ENCODE measurements at places on chromosomes 4 and X.

- no peak for DNase-seq
Measured at GRCh38 chr4:96955226-96955625, 1115.3 kb downstream of the PDHA2 start.

- DNase-seq, result peak; percentile 6
Measured at GRCh38 chrX:110003167-110004156, 548 bp downstream of the TMEM164 start.

DNA sequence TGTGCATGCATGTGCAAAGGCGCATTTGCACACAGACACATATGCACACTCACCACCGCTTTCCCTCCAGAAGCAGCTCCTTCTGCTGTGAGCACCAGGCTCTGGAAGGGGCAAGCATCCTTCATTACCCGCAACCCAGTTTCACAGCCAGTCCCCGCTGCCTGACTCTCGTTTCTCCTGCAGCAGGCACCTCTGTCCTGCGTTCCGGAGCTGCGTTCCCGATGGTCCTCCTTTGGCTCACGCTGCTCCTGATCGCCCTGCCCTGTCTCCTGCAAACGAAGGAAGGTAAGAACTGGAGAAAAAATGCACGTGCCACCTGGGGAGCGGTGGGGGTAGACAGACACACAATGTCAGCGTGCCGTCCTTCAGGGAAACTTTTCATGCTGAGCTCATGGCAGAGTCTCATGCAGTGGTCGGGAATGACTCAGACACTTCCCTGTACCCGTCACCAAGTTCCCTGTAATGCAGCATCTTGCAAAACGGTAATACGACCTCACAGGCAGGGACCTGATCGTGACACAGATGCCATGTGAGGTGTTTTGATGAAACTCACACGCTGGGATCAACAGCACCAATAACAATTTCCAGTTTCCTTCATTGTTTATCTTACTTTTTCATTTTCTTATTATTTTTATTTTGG, 5.1 kb downstream of the IL3RA start:
- DNase-seq, result no peak

DNA sequence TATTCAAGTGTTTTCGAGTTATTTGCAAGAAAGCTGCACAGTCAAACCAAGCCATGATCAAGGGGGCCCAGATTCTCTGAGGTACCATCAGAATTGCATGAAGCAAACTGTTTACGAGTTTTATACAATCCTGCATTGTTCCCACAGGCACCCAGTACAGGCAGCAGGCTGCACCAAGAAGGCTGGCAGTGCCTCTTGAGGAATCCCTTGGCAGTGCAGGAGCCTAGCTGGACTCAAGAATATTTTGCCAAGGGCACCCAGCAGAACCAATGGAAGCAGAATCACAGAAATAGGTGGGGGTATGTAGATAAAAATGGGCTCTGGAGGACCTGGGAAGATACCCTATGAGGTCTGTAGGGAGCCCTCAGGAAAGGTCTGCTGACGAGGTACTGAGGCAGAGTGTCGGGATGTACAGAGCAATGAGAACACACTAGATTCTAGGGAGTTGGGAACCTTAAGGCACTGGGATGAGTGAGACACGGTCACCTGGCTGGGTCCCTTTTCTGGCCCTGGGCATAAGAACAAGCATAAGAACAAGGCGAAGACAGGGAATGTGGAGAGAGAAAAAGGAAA, 2.5 kb upstream of the PLP1 start:
- DNase-seq, result no peak

DNA sequence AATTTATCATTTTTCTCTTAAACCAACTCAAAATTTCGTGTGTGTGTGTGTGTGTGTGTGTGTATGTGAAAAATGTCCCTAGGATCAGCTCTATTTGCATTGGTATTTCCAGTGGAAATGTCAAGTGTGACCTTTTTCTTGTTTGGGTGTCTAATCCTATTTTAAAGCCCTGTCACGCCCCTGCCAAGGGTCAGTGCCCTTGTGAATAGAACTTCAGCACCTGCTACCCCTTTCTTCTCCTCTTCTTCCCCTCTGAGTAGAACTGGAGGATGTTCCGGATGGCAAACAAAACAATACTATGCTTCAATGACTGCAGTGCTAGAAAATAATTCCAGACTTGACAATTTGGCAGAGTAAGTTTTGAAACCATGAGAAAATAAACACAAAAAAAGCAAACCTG, 67.3 kb downstream of the SPRY1 start:
- no peak for DNase-seq

GRCh38 chrX:107686792-107687191, 58.5 kb downstream of the PRPS1 start:
- no peak for DNase-seq

GRCh38 chr4:38857354-38858096, 908 bp upstream of the TLR6 start:
- peak; percentile 49 for DNase-seq

- no peak for DNase-seq
Measured at GRCh38 chr4:38344929-38345328, 319.1 kb upstream of the KLF3 start.

GRCh38 chrX:140848800-140849199, 139.2 kb downstream of the LINC00632 start:
- no peak for DNase-seq

DNA sequence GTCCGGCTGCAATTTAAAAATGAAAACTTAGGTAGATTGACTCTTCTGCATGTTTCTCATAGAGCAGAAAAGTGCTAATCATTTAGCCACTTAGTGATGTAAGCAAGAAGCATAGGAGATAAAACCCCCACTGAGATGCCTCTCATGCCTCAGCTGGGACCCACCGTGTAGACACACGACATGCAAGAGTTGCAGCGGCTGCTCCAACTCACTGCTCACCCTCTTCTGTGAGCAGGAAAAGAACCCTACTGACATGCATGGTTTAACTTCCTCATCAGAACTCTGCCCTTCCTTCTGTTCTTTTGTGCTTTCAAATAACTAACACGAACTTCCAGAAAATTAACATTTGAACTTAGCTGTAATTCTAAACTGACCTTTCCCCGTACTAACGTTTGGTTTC, 41.0 kb downstream of the MAP7D3 start:
- no peak for DNase-seq

- DNase-seq, result peak; percentile 17
Measured at GRCh38 chrX:119266364-119266995, 30.4 kb downstream of the PGRMC1 start.

DNA sequence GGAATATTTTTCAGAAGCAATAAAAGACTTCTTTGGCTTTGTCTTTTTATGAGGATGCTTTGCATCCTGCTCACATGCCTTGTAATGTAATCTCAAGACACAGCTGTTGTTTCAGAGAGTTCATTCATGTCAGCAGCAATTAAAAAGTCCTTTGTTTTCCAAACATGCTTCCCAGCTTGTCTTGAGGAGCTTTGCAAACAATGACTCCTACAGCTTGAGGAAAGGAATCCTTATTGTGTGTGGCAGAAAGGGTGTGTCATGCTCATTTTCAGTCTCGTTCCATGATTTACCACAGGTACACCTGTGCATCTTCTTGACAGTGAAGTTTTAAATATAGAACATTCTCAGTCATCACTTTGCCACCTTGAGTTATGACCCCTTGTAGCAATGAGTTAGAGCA, 139.2 kb upstream of the AADAT start:
- DNase-seq, result no peak

GRCh38 chr4:10622728-10623127, 61.8 kb downstream of the CLNK start:
- DNase-seq, result no peak

GRCh38 chr4:73675623-73676022, 55.4 kb upstream of the RASSF6 start:
- DNase-seq, result no peak

GRCh38 chr4:93029769-93030168, 726.0 kb downstream of the GRID2 start:
- DNase-seq, result no peak

DNA sequence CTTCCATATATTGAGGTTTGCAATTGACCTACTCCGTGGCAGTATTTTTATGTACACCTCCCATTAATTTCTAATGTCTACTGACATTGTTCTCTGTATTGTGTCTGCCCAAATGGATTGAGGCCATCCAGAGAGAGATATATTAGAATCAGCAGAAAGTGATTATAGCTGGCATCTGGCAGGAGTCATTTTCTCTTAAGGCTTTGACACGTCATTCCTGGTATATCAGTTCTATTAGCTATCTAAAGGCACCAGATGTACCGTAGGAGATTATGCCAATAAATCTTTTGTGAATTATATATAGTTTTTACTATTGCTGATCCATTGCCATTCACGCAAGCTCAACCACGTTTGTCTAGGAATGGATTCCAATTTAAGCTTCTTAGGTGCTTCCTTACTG, 1026.4 kb upstream of the IGFBP7 start:
- DNase-seq, result no peak

GRCh38 chr4:74205559-74205958, 47.6 kb downstream of the MTHFD2L start:
- DNase-seq, result no peak

- DNase-seq, result no peak
Measured at GRCh38 chrX:69568828-69569227, 47.1 kb upstream of the EDA start.

DNA sequence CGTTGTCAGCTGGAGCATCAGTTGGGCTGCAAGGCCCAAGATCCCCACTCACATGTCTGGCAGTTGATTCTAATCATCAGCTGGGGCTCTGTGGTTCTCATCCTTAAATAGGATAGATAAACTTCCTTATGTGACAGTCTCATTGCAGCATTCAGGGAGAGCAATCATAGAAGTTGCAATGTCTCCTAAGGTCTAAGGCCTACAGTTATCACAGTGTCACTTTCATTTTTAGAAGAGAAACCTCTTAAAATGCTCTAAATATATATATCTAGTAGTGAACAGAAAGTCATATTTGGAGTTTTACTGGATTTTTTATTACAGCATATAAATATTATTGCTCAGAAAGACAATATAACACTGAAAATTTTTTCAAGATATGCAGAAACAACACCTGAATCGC, 226.0 kb upstream of the PPP1R2C start:
- DNase-seq, result no peak

GRCh38 chr4:122163301-122163700, 11.2 kb downstream of the BLTP1 start:
- DNase-seq, result no peak

DNA sequence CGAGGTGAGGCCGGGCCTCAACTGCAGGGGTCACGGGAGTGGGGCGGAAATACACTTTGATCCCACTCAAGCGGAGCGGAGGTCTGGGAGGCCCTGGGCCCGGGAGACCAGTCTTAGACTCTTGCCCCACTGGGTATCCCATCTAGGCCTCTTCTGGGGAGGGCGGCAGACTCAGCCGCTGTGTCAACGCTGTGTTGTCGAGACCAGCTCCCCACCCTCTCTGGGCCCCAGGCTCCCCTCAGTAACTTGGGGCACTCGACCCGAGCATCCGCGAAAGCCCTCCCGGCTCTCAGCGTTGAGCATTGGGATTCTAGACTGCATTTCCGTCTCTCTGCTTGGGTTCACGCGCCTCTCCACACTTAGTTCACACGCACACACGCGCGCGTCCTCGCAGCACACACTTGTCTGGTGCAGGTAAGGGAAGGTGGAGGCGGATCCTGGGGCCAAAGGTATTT, 1.7 kb downstream of the NKX3-2 start:
- peak; percentile 10 for DNase-seq

DNA sequence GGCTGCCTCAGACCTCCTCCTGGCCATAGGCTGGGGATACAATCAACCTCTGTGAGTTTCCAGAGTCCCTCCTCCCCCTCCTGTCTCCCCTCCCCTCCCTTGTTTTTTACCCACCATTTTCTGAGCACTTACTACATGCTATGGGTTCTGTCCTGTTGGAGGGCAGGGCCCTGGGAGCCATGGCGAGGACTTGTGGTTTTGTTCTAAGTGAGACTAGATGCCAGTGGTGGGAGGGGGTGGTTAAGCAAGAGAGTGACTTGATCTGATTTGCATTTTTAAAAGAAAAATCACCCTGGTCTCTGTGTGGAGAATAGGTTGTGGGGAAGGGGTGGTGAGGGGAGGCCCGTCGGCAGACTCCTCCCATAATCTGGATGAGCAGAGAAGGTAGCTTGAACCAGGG, 39.5 kb downstream of the EFNB1 start:
- no peak for DNase-seq

- DNase-seq, result no peak
Measured at GRCh38 chrX:84218726-84219125, 30.7 kb upstream of the RPS6KA6 start.

- no peak for DNase-seq
Measured at GRCh38 chr4:143488687-143489086, 24.8 kb upstream of the SMARCA5 start.

DNA sequence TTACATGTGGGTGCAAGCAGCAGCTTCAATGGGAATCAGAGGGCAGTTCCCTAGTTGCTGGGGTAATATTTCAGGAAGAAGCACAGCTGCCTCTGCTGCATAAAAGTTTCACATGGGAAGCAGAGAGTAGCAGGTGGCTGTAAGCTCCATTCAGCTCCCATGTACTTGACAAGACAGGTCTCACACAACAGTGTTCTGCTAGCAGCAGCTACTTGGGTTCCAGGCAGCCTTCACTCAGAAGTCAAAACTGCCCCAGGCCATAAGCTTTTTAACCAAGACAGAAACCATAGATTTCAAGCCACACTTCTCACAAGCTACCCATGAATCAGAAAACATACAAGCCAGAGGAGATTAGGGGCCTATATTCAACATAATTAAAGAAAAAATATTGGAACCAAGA, 41.4 kb upstream of the SPIN2A start:
- DNase-seq, result no peak

Measured in stimulated activated CD4-positive, alpha-beta T cell treated with anti-CD3 and anti-CD28 coated beads, Interleukin-2, amount 100 ng/mL, for 24 hours (primary cell).